NB4 (cell line): ENCODE measurements at places on chromosomes 3 and 15.
A peak's percentile ranks its signal among the peaks of the same experiment; 100 is the strongest.

DNA sequence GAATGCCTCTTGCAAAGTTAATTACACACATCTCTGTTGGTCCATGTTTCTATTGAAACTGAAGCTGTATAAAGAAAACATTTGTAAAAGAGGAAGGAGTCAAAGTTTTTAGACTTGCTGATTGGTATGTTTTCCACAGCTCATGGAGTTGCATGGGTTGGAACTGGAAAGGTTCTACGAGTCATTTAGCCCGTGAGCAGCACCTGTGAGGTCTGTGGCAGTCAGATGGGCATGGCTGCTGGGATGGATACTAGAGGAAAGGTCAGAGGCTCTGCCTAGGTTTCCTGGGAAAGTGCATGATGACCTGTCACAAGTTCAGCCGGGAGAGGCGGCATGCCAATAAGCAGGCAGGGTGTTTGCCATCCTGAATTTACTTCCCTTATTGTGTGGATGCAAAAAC, 155.4 kb downstream of the CACNA1D start:
- no peak for DNase-seq

DNA sequence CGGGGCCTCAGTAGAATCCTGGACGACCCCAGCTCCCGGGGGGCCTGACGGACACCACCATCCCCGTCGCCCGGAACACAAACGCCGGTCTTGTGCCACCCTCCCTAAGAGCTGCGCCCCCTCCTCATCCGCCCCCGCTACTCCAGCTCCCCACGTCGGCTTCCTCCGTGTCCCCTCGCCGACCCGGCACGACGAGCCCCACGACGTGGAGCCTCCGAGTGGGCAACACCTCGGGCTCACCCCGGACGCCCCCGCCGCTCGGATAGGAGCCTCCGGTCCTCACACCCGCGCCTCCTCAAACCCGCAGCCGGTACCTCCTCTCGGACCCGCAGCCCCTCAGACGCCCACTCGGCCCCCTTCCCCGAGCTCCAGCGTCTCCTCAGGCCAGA, 525 bp downstream of the NPTN start:
- DNase-seq, result peak; percentile 24

DNA sequence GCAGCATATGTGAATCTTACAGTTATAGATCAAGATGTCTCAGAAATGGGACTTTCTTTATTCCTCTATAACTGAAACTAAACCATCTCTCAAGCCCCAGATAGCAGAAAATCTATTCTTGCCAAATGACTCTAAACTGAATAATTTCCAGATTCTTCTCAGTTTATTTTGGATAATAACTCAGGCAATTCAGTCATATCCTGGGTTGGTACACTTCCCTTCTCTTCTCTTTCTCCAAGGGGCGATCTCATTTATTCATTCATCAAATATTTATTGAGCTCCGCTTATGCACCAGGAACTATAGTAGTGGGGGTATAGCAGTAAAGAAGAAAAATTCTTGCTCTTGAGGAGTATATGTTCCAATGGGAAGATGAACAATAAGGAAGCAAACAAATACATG, 13.5 kb upstream of the PCOLCE2 start:
- no peak for DNase-seq

DNA sequence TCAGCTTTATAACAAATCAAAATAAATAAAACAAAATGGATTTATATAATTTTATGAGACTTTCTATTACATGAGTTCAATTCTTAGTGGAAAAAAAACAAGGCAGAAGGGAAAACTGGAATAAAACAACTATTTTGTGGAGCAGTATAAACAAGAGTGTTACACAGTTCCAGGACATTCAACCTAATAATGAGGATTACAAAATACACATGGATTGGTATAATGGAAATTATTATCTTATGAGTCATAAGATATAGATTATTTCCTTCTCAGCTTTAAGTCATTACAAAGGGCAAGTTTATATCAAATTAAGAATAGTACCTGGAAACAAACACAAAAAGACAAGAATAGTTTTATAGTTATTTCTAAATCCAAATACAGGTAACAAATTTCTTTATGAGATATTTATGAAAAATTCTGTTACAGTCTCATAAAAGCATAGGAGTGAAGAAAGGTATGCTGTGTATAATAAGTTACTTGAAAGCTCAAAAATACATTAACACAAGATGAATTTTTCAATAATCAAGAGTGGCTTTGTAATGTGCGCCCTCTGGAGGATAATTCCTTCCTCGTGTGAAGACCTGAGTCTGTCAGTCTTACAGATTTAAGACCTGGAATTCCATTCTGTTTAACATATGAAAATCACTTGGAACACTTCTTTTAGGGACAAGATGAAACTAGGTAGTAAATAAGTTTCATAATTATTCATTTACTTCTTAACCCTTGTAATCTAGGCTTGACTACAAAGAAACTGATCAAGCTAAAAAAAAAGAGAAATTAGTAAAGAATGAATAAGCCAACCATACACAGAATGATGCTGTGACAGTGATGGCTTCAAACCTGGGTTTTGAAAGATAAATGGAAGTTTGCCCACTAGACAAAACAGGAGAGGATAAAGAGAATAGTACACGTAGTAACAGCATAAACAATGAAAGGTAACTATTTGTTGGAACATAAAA, 9.5 kb downstream of the COPS2 start:
- peak; percentile 65 for DNase-seq
